Dorsolateral prefrontal cortex (tissue), 122 donors: ENCODE measurements at places on chromosomes 12 and 14. TPM values are rescaled to one million over a fixed set of nuclear protein-coding genes. Genes with fewer than 3 reads are reported as not detected.

TSPAN9 gene
- 21.0 TPM for total RNA-seq

KERA gene
- not detected for total RNA-seq

DNA sequence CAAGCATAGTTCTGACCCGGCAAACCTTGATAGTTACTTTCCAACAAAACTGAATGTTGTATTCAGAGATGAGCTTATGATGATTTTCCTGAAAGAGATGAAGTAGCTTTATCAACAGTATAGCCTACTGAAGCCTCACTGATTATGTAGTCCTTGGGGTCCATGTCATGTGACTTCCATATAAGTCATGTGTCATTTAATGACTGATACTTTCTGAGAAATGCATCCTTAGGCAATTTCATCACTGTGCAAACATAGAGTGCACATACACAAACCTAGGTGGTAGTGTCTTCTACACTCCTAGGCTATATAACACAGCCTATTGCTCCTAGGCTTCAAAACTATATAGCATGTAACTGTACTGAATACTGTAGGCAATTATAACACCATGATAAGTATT, 28.5 kb upstream of the TUBA1C start:
- no peak for DNase-seq

- peak; percentile 46 for DNase-seq
Measured at GRCh38 chr14:78593949-78594348, 423.8 kb downstream of the NRXN3 start.

GRCh38 chr12:5099591-5099990, 55.9 kb downstream of the KCNA5 start:
- no peak for DNase-seq
